Activated T-cell treated with anti-CD3 and anti-CD28 coated beads for 24 hours (primary cell): ENCODE measurements at places on chromosomes 4 and X.

GRCh38 chrX:128739539-128739938 is 687.3 kb upstream of the ACTRT1 start:
- DNase-seq: no peak

DNA sequence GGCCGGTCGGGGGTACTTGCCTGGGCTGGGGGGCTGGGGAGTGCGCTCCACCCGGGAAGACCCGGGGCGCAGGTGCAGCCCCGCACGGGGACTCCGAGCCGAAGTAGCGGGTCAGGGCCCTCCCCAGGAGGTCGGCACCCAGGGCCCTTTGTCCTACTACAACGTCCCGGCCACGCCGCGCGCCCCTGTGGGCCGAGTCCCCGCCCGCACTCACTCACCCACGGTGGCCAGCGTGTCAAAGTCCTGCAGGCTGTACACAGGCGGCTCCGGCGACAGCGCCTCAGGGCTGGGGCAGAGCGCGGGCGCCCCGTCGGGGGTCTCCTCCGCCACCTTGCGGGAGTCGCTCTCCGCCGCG is 602 bp downstream of the PRKX start:
- DNase-seq: no peak

DNA sequence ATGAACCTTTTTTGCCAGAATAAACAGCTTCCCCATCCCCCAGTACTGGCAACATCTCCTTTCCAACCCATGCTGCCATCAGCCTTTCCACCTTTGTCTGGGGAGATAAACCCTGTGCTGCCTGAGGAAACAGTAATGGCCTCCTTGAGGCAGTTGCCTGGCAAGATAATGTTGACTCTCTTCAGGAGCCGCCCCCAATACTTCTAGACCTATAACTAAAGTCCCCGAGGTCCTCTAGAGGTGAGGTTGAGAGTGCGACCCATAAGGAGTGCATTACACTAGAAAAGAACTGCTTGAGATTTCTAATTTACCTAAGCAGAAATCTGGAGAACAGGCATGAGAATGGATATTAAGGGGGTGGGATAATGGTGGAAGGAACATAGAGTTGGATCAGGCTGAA is 963.2 kb upstream of the PCDH7 start:
- DNase-seq: no peak

- DNase-seq: no peak
These were observed 801.3 kb downstream of the PCDH18 start for GRCh38 chr4:136731025-136731424.

- no peak for DNase-seq
These were observed 1055.8 kb upstream of the DIAPH2 start for GRCh38 chrX:95628796-95629195.

DNA sequence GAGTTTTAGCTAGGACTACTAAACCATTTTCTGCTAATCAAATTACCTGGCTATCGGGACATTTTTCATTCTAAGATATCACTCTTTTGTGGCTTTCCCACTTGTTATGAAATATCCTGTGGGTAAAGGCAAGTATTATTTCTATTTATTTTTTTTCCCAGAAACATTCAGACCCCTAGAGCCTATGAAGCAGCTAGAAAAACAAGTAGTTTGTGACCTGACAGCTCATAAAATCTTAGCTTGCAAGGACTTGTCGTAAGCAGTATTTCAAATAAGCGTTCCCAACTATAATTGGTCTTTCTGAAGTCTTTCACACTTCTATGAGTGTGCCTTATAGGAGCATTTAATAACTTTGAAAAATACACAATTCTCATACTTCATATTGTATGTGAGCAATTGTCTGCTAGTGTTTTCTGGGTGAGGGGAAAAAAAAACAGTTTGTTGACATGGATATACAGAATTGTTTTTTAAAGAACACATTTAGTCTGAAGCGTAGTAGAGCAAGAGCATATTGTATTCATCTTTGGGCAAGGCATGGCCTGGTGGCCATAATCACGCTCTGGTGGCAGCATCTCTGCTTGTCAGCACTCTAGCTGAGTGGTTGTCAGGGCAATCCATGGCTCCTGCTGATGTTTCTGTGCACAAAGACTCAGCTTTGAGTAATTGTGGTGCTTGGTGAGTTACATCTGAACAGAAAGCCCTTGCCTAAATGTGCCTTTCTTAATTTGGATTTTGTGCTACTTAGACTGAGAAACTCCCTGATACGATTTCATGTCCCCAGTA is 2.6 kb downstream of the MCUB start:
- DNase-seq: no peak

GRCh38 chr4:79857811-79858210 is 215.2 kb downstream of the ANTXR2 start:
- no peak for DNase-seq

GRCh38 chr4:38677441-38677840 is 13.4 kb downstream of the KLF3 start:
- no peak for DNase-seq

DNA sequence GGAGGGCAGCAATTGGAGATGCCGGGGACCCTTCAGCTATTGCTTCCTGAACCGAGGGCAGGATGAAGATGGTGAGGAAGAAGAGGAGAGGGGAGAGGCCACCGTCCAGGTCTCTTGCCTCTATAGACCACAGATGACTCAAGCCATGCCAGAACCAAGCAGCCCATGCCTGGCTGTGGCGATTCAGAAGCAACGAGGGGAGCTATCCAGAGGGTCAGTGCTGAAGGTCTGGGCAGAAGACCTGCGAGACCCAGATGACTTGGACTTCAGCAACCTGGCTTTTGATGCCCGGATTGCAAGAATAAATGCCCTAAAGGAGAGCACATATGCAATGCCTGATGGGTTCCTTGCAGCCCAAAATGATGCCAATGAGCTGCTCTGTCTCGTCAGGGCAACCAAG is 70.2 kb upstream of the PRPS2 start:
- no peak for DNase-seq

DNA sequence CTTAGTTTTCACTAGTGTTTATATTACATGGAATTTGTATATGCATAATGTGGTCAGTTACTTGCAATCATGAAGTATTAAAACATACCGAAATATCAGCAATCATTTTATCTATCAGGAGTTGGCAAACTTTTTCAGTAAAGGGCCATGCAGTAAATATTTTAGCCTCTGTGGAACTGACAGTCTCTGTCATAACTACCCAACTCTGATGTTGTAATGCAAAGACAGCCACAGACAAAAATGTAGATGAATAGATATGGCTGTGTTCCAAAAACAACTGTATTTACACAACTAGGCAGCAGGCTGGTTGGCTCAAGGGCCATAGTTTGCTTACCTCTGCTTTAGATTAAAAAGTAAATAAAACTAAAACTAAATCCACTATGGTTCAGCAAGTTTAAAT is 200.2 kb downstream of the HS3ST1 start:
- DNase-seq: no peak

DNA sequence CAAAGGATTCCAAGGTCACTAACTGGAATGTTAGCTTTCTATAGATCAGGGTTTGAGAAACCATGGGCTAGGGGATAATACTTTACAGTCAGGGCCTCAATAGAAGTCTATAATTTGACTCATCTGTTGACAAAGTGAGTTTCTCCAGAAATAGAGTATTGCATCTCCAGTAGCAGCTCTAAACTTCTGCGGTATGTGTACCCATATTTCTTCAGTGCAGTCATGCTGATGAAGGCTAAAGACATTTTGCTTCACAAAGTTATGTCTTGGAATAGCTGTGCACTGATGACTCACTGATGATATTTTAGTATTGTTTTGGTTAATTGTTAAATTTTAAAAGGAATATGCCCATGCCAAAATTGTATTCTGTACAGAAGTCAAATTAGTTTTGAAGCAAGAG is 464.9 kb upstream of the AMOT start:
- no peak for DNase-seq
